ENCODE measurements at places on chromosomes 4 and X. TPM values are rescaled to one million over a fixed set of nuclear protein-coding genes. Genes with fewer than 3 reads are reported as not detected.

DNA sequence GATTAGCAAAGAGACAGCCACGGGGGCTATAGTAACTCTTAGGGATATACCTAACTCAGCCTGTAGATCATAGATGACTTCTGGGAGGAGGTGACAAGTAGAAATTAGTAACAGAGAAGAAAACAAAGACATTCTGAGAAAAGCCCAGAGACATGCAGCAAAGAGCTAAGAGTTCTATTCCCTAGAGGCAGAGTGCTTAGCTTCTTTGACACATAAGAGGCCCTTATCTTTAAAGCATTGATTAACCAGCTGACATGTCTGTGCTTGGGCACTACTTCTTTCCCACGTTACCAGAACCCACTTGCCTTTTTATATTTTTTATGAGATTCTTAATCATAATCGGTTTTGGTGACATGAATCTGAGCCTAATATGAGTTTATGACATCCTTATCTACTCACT is 179.5 kb downstream of the GABRB1 start:
- H3K36me3 ChIP-seq = no peaks in the 10 kb centered on the region
- no peak for DNase-seq
- no peaks in the 10 kb centered on the region for H3K4me1 ChIP-seq
- no peak overlapping the region for H3K27ac ChIP-seq

- H3K4me3 ChIP-seq = no peak overlapping the region
- DNase-seq = no peak
- no peaks in the 10 kb centered on the region for H3K27me3 ChIP-seq
- no peak overlapping the region for H3K27ac ChIP-seq
These were observed 8.4 kb upstream of the MSMO1 start for GRCh38 chr4:165319030-165319429.

- H3K27me3 ChIP-seq = no peaks in the 10 kb centered on the region
- H3K4me1 ChIP-seq = no peaks in the 10 kb centered on the region
- H3K4me3 ChIP-seq = no peak overlapping the region
These were observed 15.3 kb downstream of the ARL13A start for GRCh38 chrX:100984818-100985217.

DNA sequence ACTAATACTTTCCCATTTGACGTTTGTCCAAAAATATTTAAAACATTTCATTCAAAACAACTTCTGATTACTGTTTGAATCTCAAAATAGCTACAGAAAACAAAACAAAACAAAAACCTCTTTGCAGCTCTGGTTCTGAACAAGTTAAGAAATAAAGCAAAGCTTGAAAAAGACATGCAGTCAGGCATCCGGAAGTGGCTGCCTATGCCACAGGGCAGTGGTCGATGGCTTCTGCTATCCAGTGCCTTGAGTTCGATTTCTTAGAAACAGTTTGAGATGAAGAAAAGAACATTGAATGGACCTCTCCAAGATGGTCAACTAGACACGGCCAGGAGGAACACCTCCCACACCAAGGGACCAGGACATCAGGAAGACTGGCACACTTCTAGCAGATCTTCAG is 125.3 kb downstream of the SCFD2 start:
- DNase-seq = no peak
- H3K4me3 ChIP-seq = no peak overlapping the region
- no peaks in the 10 kb centered on the region for H3K4me1 ChIP-seq

DNA sequence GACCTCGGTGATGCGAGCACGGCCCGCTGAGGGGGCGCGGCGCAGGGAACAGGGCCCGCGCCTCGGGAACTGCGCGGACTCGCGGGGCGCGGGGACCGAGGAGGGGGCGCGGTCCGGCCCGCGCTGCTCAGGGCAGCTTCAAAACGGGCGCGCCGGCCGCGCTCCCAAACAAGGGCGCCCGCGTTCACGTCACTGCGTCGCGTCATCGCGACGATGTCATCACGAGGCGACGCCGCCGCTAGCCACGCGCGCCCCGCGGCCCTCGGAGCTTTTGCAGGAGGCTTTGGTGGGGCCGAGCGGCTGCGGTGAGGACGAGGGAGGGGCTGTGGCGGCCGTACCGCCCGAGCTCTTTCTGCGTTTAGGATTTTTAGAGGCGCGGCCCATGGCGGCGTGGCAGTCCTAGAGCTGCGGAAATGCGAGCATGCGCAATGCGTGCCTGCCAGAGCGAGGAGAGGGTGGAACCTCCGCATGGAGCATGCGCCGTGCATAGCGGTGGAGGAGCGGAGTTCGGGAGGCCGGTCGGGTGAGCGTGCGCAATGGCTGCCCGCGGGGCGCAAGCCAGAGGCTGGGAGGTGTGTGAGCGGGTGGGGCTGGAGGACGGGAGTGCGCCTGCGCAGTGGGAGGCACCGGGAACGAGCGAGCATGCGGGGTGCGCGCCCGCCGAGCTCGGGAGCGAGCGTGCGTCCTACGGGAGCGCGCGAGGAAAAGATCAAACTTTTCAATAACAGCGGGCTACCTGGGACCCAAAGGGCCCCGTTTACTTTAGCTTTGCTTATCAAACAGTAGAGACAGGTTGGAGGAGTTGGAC is at the start of gene PPP2R3B:
Gene PPP2R3B (minus strand): TSS at position 140 of the 808 bp plus-strand sequence. CDS start 216 bp downstream, outside the sequence.
- peak within 1 kb of the TSS; percentile 94 for H3K27ac ChIP-seq
- H3K27me3 ChIP-seq = no peaks in the 10 kb centered on the region
- DNase-seq = peak; percentile 99

DNA sequence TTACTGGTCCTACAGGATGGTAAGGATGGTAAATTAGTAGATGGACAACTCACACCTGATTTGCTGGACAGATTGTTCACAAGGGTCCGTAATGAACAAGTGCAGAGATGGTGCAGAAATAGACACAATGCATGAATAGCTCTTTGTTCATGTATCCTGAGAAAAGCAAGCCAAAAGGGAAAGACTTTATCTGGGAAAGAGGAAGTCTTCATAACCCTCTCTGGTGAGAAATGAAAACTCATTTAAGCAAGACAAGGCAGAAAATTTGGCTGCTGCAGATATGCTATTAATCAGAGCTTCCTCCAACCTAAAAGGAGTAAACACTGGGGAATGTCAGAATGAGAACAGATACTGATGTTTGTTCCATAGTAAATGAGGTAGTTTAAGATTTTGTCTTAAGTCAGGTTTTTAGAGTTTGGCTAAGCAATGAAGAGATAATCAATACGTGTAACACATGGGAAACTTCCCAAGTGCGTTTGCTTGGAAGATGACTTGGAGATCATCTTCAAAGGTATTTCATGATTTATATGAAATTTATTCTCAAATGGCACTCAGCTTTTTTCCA is 152.4 kb upstream of the BMPR1B start:
- H3K4me3 ChIP-seq = no peak overlapping the region
- no peak for DNase-seq
- no peak overlapping the region for H3K27ac ChIP-seq
- H3K4me1 ChIP-seq = no peaks in the 10 kb centered on the region
- H3K36me3 ChIP-seq = no peaks in the 10 kb centered on the region
- H3K27me3 ChIP-seq = no peaks in the 10 kb centered on the region

GRCh38 chr4:36841583-36842326 is 402.8 kb upstream of the NWD2 start:
- H3K27me3 ChIP-seq = no peaks in the 10 kb centered on the region
- no peaks in the 10 kb centered on the region for H3K36me3 ChIP-seq
- no peak for DNase-seq
- no peak overlapping the region for H3K27ac ChIP-seq
- H3K4me3 ChIP-seq = no peak overlapping the region

DNA sequence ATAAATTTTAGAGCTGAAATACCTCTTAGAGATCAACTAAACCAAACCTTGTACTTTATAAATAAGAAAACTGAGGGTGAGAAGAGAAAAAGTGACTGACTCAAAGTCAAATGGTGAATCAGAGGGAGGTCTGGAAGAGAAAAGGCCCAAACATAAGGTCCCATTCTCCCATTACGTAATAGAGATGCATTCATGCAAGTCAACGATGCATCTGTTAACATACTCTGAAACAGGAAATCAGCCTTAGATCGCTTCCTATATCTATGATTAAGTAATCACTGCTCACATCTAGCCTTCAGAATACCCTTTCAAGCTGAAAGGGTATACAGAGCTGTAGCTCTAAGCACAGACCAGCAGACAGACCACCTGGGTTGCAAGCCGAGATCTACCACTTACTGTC is 6.5 kb downstream of the RNF150 start:
- no peaks in the 10 kb centered on the region for H3K36me3 ChIP-seq
- DNase-seq = no peak
- no peak overlapping the region for H3K27ac ChIP-seq
- peaks cover 33% of the 10 kb centered on the region for H3K27me3 ChIP-seq

The CD40LG gene
- 123 TPM for total RNA-seq

The CCSER1 gene
- not detected for total RNA-seq

The MAGEE2 gene
- total RNA-seq = not detected

The CENPVL1 gene
- total RNA-seq = not detected

All from activated T-helper 2 cell treated with anti-CD3 and anti-CD28 coated beads, Interferon-gamma antibody, Interleukin-2, Interleukin-4, amounts not matched to agents 10 μg/mL and 5 μg/mL and 100 μg/mL, durations not matched to agents 14 hours and 24 hours and 36 hours (primary cell).